ENCODE measurements at places on chromosomes 7 and 10.

DNA sequence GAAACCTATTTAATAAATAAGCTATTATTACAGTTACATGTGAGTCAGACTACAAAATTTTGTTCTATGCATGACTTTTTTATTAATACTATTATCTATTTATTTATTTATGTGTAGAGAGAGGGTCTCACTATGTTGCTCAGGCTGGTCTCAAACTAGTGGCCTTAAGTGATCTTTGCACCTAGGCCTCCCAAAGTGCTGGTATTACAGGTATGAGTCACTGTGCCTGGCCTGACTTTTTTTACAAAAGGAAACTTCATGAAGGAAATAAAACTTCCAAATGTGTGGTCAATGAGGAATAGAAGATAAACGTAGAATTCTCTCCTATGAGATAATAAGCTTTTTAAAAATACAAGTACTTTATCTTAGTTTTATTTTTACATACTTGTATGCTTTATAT is 19.0 kb downstream of the COL28A1 start:
- no peak for DNase-seq

DNA sequence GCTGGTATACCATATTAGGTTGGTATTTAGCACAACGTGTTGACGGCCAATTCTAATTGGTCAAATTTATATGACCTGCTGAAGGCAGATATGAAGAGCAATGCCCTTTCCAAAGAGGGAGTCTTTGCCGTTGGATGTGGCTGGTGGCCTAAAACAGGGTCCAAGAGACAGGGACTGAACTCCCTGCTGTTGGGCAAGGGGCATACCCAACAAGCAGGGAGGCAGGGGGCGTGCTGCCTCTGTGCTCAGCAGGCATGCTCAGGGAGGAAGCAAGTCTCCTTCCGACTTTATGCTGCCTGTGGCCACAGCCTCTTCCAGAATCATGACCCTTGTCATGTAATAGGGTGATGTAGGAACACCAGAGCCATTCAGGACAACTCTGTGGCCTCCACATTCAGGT is 167.7 kb upstream of the NPVF start:
- DNase-seq = no peak

- peak; percentile 31 for DNase-seq
Observed at GRCh38 chr10:89217057-89217990, 10.2 kb upstream of the CH25H start.

GRCh38 chr7:119197172-119197876 is 972.8 kb downstream of the ANKRD7 start:
- DNase-seq = no peak

DNA sequence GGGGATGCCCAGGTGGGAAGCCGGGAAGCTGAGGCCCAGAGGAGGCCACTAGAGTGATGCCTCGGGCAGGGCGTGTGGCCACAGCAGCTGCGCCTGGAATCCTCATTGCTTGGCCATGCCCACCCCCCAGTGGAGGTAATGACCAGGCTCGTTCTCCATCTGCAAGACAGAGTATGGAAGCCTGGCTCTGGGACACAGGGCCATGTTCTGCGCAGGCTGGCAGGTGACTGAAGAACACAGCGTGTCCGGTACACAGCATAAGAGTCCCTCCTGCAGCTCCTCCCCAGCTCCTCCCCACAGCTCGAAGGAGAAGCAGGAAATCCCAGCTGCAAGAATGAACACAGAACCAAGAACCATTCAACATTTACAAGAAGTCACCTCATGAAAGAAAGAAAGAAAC is 64.8 kb downstream of the SMURF1 start:
- DNase-seq = no peak

- DNase-seq = no peak
Observed at GRCh38 chr10:119496273-119496672, 46.2 kb downstream of the RGS10 start.

DNA sequence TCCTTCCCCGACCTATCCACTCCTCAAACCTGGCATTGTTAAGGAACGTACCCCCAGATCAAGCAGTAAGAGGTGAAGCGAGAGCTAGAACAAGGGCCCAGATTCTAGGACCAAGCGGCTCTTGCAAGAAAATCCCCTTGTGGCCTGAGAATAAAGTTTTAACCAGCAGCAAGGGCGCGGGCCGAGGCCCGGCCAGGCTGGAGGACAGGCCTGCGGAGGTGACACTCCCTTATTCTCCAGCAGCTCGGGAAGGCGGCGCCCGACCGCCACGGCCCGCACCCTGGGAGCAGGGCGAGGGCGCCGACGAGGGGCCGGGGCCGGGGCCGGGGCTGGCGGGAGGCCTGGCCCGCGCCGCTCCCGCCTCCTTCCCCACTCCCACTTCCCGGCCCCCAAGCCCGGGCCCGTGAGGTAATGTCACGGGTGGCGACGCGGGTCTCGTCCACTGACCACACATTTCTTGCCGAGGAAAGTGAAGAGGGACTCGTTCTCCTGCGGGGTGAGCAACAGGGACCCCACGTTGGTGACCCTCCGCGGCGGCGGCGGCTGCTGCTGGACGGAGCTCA is 551 bp downstream of the WASL start:
- DNase-seq = no peak

GRCh38 chr10:46018453-46019176 is 11.8 kb downstream of the NCOA4 start:
- DNase-seq = peak; percentile 76

DNA sequence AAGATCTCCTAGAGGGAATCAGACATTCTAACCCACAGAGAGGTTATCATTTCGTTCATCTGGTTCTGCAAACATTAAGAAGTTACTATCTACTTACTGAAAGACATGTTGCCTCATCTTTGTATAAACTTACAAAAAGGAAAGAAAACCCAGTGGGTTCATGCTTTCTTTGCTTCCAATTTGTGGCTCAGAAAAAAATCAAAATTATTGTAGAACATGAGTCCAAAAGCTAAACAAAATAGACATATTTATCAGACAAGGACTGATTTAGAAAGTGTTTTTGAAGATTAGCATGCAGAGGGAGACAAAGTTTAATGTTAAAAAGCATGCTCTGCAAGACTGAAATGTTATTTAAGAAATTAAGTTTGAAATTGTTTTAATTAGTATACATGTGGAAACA is 123.1 kb downstream of the MBL2 start:
- DNase-seq = no peak

DNA sequence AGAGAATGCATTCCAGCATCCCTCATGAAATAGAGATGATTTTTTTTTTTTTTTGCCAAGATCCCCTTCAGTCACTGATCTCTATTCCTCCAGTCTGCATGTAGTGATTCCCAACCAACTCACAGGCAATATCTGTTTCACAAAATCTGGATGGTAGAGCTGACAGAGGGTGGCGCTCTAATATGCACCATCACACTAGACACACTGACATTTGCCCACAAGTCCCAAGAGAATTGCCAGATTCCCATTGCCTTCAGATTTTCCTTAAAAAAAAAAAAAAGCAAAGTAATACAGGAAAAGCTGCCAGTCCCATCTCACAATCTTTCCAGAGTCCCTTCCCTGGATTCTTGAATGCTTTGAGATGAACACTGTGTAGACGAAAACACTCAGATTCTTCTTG is 301.0 kb downstream of the SORCS1 start:
- no peak for DNase-seq

GRCh38 chr10:47414752-47415519 is 30.8 kb upstream of the ZNF488 start:
- no peak for DNase-seq

DNA sequence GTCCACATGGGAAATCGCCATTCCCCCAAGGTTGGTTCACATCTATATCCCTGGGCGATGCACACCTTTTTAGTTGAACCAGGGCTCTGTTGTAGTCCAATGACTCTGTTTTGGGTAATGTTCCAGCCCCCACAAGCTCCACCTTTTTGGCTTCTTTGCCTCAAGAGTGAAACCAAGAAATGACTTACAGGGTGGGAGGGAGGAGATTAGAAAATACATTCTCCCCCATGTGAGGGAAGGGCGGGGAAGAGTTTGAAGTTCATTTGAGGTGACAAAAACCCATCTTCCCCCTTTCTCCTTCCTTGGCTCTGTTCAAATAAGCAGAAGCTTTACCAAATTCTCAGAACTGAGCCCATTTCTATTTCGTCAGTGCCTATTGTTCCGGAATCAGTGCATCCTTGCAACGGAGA is 82.8 kb downstream of the GATA3 start:
- DNase-seq = no peak

DNA sequence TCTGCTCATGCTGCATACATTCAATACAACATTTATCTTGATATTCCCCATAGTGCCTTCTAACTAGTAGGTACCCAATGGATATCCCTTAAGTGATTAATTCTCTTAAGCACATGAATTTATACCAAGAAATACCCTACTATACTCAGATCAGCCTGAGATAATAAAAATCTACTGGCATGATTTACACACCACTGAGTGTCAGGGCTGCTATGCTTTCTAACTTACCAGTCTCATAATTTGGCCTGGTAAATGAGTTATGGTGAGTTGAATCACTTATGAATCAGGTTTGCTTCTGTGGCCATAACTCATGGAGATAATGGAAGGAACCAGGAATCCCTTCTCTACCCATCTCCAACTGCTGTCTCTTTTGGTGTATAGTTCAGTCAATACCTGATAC is 122.8 kb downstream of the THSD7A start:
- DNase-seq = no peak

DNA sequence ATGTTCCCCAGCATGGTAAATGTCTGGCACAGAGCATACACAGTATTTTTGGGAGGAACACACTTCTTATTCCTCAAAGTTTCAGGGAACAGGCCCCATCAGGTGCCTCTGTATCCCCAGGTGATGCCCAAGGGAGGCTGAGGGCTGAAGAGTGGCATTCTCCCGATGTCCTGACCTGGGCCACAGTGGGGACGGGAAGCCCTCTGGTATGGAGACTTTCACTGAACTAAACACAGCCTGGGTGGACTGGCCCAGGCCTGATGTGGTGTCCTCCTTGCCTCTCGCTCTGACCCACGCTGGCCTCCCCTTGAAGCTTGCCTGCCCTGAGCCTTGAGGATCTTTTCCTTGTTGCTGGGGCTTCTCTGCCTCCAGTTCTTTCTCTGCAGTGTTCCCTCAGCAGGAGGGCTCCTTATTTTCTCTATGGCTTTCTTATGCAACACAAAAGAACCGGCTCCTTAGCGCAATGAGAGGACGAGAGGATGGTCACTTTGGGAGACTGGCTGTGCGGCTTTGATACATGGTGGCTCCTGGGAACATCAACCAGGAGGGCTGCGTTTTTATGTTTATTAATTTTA is 157.5 kb upstream of the TNS3 start:
- no peak for DNase-seq

GRCh38 chr7:49166441-49166840 is 242.1 kb downstream of the CDC14C start:
- no peak for DNase-seq

DNA sequence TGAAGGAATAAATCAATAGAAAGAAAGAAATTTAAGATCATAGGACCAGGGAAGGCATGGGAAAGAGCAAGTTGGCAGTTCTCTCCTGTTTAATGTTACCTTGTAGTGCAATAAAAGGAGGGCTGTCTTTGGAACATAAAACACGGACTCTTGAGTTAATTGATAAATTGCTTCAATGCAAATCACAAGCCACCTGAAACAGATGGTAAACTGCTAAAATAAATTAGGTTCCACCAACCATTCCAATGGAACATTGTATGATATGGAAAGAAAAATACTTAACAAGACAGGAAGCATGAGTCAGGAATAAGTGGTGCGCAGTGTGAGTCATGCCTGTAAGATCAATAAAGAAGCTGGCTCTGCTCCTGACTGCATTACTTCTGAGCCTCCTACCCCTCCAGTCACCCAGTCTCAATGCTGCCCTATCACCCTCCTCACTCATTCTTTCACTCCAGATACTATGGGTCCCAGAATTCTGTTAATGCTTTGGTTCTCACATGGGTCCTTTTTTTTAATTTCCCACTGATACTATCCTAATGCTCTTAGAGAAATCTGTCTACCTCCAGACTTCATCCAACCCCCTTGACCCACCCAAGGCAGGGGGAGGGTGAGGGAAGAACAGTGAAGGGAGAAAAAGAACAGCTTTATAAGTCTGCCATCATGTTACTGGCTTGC is 78.9 kb downstream of the LRRC17 start:
- DNase-seq = peak; percentile 83

- no peak for DNase-seq
Observed at GRCh38 chr10:1347962-1348772, 292.0 kb downstream of the WDR37 start.

DNA sequence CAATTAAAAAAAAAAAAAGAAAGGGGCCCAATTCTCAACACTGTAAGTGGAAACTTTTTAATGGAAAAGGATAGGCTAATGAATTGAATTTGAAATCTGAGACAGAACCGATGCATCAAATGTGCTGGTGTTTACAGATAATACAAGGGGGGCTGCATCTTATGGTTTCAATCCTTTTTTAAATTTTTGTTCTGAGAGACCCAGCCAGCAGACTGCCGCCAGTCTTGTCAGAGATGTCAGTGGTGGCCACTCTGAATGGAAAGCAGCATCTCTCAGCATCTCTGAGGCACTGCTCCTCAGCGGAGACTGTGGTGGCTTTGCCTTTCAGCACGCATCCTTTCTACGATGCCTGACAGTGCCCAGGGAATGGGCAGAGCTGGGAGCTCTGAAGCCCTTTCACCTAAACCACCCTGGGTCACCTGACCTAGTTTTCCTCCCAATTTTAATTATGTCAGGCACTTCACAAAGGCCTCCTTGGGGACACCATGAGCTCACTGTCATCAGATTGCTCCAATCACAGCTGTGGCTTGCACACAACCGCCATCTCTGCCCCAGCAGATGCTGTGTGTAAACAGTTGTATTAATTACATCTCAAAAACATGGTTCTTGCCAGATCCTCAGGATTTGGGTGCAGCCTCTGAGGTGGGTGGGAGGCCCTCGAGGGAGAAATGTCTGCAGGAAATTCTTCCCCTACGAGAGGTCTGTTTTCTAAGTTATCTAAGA is 81.2 kb downstream of the EGFR start:
- DNase-seq = no peak

- DNase-seq = no peak
Observed at GRCh38 chr7:123658023-123658422, 2.4 kb downstream of the LMOD2 start.

DNA sequence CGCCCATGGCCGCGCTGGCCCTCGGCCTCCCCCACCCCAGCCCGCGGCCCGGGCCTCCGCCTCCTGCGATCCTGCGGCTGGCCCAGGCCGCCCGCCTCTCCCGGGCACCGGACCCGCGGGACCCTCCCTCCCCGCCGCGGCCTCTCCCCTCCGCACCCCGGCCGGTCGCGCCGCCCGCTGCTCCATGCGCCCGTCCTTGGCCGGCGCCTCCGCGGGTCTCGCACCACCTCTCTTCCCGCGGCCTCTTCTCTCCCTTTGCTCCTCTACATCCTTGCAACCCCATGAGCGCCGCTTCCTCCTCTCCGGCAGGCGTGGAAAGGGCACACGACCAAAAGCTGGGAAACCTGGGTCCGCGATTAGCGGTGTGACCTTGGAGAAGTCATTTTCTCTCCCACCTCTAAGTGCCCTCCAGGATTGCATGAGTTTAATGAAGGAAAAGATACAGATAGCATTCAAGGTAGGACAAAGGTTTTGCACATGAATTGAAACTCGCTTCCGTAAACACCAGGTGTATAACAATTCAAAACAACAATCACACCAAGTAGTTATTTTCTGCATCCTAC is 448 bp upstream of the SRPK2 start:
- peak; percentile 59 for DNase-seq

- no peak for DNase-seq
Observed at GRCh38 chr10:6593241-6593671, 13.2 kb upstream of the PRKCQ start.
